ENCODE measurements at places on chromosomes 6 and 20.

- no peak for DNase-seq
Observed at GRCh38 chr20:58715391-58715800, 22.8 kb downstream of the NPEPL1 start.

DNA sequence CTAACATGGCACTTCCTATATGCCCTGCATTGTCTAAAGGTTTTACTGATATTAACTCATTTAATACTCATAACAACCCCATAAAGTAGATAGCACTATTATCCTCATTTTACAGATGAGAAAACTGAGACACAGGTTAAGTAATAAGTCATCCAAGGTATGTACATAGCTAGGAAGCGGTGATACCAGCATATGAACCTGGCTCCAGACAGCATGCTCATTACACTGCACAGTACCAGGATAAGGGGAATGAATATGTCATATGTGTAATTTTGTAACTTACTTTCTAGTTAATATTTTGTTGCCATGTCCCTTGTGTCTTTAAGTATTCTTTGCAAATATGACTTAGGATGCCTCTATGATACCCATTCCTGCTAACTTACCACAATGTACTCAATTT lies 53.2 kb upstream of the PBOV1 start:
- no peak for DNase-seq

GRCh38 chr20:48706116-48706656 lies 121.6 kb downstream of the PREX1 start:
- no peak for DNase-seq

- DNase-seq = no peak
Observed at GRCh38 chr20:57649617-57650015, 29.4 kb upstream of the ZBP1 start.

GRCh38 chr6:108288742-108289141 lies 6.1 kb upstream of the AFG1L start:
- DNase-seq = no peak

- peak; percentile 82 for DNase-seq
Observed at GRCh38 chr20:46814366-46815232, 80.0 kb upstream of the EYA2 start.

GRCh38 chr6:36276581-36277536 lies 7.0 kb downstream of the PNPLA1 start:
- no peak for DNase-seq

DNA sequence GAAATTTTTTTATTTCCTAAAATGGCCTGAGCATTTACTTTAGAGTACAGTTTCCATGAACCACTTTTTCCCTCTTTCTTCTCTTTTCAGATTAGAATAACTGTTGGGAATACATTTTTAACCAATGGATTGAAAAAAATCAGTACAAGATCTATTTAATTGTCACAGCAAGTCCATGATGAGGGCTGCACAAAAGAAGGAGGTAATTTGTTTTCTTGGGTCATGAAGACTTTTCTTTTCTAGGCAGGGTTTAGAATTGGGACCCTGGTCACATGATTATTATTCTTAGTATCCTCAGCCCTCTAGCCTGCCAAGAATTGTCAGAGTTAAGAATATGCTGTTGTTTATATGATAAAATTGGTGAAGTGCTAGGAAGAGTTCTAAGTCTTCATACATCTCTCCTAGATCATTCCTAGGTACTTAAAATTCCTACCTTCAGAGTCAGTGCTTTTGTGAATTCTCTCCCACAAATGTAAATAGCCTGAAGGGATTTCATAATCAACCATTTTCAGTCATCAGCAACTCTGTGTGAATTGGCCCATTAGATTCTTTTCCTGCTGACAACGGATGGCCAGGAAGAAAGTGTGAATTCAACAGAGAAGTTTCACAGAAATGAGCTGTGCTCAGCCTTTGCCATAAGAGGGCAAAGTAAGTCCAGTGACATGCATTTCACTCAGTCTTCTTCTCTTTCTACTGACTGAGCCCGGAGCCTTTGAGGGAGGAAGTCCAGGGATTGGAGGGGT lies 32.4 kb upstream of the TPBG start:
- no peak for DNase-seq

- DNase-seq = no peak
Observed at GRCh38 chr20:19813846-19814640, 56.0 kb downstream of the RIN2 start.

DNA sequence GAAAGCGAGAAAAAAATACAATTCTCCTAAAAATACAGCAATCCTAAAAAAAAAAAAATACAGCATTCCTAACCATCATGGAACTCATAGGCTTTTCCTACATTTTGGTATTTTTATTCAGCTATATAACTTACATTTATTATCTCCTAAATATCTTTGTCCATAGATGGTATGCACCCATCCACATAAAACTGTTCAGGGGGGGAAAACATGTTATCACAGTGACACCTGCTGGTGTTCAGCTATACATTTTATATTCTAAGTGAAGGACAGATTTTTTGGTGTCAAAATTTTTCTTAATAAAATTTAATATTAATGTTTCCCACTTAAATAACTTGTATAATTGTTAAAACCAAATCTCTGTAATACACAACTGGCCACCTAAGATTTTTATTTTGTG lies 58.0 kb downstream of the BLOC1S5 start:
- peak; percentile 26 for DNase-seq

DNA sequence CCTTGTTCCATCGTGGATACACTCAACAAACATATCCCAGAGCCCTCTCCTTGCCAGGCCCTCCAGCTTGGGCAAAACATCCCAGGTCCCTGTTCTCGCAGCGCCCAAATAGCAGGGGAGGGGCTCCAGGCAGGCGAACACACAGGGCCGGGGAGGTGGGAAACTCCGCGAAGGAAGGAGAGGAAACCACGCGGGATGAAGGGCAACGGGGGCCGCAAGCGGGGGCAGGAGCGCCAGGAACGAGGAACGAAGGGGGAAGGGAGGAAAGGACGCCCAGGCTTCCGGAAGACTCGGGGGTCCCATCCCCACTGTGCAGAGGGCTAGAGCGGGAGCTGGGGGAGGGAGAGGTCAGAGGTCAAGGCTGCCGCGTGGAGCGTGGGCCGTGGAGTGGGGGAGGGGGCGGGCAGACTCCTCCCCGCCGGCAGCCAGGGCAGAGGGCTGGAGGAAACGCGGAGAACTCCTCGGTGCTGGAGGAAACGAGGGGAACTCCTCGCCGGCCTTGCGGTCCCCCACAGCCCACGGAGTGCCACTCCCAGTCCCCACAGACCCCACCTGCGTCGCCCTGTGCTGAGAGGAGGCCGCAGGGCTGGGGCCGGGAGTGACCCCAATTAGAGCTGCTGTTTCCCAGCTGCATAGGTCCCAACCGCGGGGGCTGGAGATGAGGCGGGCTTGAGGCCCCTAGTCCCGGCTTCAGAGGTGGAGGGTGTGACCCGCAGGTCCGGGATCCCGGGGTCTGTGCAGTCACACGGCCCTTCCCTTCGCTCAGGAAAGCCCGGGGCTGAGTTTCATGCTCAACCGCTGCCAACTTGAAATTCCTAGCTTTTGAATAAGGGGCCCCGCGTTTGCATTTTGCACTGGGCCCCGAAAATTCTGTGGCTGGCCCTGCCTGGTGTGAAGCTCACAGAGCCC lies 1.2 kb upstream of the RBM38 start:
- DNase-seq = no peak

DNA sequence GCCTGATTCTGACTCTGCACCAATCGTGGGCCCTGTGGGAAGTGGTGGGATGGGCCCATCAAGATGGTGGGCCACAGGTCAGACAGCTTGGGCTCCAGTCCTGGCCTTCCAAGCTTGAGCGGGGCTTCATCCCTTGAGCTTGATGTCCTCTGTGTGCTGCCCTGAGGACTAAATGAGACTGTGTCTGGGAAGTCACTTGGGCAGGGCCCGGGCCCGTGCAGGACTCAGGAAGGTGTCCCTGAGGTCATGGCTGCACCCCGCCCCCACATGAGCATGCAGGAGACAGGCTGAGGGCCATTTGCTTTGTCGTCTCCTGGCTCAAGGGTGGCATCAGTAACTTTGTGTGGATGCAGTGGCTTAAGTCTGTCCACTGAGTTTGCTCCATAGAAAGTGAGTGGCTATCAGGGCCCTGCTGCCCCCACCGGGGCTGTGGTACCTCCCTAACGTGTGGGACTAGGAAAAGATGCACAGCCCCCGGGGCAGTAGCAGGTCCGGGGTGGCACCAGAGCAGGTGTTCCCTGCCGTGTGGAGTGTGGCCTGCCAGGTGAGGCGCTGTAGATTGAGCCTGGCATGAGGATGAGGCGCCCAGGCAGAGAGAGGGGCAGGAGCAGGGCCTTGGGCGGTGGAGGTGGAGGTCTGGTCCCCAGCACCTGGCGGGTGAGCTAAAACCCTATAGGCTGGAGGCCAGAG lies 298.6 kb downstream of the TAF4 start:
- DNase-seq = no peak

- no peak for DNase-seq
Observed at GRCh38 chr6:142051404-142051803, 81.3 kb upstream of the GJE1 start.

GRCh38 chr20:43765916-43766315 lies 39.1 kb upstream of the GTSF1L start:
- no peak for DNase-seq

- DNase-seq = no peak
Observed at GRCh38 chr6:111439171-111439570, 43.8 kb downstream of the REV3L start.

- DNase-seq = no peak
Observed at GRCh38 chr6:162864911-162865310, 137.1 kb downstream of the PACRG start.

DNA sequence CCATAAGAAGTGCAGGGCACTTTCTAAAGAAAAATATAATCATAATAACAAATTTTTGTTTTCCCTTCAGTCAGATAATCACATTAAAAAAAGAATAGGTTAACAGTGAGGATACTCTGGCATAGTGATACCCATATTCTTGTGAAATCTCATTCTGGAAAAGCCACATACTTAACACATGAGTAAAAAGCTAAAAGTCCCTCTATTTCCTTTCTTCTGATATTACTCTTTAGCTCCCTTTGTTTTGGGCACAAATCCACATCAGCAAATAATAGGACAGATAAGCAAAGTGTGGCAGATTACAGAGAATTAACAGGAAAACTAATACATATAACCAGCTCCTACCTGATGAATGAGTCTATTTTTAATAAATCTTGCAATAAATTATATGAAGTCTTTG lies 15.8 kb downstream of the SHPRH start:
- DNase-seq = no peak

- no peak for DNase-seq
Observed at GRCh38 chr20:17377231-17377630, 150.4 kb downstream of the PCSK2 start.

GRCh38 chr6:75855052-75855451 lies 106.0 kb downstream of the MYO6 start:
- DNase-seq = no peak

All from 8988T (cell line).